ENCODE measurements at places on chromosomes 11 and 22.

DNA sequence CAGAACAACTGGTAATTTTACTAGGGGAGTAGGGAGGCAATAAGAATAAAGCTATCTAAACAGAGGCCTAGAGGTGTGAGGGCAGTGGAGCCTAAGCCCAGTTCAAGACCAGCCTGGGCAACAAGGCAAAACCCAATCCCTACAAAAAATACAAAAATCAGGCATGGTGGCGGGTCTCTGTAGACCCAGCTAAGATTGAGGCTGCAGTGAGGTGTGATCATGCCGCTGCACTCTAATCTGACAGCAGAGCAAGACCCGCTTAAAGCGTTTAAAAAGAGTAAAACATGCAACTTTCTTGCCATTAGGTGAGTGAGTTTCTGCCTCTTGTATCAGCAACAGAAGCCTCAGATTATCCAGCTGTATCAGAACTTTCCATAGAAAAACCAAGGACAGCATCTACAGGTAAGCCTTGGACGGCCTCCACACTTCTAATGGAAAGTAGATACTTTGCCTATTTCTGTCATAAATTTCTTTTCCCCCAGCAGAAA lies 12.1 kb downstream of the TAF1D start:
- DNase-seq = no peak

DNA sequence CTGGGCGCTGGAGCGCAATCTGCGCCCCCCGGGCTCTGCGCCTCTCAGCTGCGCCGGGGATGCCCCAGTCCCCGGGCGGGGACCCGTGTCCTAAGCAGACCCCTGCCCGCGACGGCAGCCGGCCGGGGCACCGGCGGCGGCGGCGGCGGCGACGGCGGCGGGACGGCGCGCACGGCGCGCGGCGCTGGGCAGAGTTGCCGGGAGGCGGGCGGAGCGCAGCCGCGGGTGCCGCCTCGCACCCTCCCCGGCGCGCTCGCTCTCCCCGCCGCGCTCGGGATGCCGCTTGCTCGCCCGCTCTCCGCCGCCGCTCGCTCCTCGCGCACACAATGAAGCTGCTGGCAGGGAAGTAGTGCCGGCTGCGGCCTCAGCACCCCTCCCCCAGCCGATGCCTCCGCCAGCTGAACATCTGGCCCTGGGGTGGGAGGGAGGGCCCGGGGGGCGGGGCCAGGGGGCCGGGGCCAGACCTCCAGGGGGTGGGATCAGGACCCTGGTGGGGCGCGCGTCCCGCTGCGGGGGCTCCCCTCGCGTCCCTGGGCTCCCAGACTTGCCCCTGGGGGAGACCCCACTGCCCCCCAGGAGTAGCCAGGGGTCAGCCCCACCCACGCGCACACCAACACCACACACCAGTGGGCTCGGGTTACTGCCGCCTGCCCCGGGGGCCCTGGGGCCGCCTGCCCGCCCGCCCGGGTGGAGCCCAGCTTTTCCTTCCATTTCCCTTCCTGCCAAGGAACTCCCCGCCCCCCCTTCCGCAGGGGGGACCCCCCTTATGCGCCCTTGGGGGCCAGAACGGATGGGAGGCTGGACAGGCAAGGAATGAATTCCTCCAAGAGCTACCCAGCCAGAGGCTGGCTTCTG lies at the start of gene RCOR2:
RCOR2 (minus strand) TSS at position 328 of the 855 bp plus-strand sequence. CDS start 708 bp downstream, outside the sequence.
- DNase-seq = peak; percentile 45

- DNase-seq = no peak
Measured at GRCh38 chr11:128532016-128532571, 55.3 kb downstream of the ETS1 start.

DNA sequence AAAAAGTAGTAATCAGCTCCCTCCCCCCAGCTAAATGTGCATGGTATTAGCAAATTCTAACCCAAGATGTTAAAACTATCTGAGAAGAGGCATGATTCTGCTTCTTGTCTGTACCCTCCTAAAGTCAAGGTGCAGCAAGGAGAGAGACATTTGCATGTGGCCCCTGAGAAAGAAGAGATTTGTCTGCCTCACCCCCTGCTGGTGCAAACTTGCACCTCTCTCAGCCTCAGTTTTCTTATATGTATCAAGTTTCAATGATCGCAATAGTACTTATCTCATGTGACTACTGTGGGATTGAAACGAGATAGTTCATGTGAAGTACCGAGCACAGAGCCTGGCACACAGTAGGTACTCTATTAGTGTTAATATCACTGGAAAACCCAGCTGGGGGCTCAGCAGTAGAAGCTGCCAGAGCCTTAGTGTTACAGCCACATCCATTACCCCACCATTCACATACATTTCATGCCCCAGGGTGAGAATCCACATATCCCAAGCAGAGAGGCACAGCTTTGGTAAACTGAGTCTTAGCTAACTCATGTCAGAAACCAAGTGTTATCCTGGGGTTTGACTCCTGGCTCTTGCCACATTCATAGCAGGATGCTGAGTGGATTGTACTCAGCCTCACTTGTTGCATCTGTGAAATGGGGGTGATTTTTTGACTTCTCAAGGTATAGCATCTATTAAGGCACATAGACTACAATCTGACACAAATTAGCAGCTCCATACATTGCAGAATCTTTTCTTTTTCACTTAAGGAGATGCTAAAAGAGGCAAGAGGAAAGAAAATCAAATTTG lies 24.9 kb downstream of the CD44 start:
- peak; percentile 37 for DNase-seq

DNA sequence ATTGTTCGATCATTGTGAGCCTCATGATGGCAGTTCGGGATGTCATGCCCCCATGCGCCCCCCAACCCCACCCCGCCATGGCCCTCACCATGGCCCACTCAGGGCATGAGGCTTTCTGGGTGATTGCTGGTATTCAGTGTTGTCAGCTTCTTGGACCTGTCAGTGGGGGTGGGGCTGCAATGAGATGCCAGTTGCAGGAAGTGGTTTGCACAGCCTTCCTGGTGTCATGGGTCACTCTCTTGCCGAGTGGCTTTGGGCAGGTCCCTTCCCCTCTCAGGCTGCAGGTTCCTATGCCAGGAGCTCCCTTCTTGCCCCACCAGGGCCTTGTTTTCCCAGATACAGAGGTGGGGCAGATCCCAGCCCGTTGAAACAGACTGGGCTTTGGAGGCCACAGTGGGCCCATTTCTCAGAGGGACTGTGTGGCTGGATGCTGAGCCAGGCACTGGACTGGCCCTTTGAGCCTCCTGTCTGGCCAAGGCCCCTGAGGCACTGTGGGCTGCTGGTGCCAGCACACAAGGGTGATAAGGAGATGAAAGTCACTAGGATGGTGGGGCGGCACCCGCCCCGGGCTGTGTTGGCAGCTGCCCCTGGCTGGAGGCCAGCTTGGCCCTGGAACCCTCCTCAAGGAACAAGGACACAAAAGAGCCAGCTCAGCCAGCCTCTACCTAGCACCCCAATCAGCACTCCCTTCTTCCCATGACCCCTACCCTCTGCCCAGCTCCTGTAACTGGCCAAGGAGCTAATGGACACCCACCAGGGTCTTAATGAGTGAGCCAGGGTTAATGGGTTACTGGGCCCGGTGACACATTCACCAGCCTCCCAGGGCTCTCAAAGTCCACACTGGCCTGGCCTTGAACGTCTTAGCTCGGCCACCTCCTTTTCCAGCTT lies 1.5 kb upstream of the GGT1 start:
- no peak for DNase-seq

DNA sequence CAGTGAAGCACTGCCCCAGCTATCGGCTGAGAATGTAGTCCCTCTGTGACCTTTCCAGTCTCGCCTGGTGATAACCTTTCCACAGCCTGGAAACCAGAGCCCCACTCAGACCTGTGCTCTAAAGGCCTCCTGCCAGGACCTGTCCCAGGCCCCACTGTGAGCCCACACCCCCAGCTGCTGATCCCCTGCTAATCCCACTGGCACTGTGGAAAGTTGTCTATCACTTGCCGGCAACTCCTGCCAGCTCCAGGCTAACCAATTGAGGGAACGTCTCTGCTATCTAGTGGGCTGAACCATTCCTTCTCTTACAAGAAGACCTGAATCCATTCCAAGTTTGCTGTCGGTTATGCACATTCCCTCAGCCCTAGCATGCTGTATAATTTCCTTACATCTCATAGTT lies 328.2 kb downstream of the FAM181B start:
- no peak for DNase-seq

- no peak for DNase-seq
Measured at GRCh38 chr11:61281581-61282250, 13.4 kb downstream of the VWCE start.

DNA sequence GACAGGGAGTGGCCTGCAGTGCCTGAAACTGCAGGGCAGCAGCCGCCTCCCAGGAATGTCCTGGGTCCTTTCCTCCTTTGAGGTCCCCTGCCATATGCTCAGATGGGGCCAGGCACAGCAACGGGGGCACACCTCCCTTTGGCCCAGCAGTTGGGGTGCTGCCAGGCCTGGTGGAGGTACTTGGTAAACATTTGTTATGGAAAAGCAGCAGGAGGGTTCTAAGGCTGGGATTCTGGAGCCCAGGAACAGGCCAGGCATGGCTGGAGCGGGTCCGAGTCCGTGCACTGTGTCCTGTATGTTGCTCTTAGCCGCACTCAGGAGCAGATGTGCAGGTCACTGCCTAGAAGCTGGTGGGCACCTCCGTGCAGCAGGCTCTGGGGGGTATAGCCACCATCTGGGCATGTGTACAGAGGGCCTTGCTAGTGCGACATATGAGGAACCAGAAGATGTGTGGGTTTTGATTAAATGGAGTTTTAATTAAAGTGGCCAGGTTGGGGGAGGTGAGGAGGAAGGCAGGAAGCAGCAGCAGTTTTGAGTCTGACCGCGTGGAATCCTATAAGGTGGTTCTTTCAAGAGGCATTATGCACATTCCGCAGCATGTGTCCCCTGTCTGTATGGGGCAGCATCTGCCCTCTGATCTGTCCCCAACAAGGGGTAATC lies 1.5 kb downstream of the ADORA2A start:
- DNase-seq = no peak

- DNase-seq = no peak
Measured at GRCh38 chr22:30460147-30460546, 11.7 kb downstream of the SEC14L3 start.

DNA sequence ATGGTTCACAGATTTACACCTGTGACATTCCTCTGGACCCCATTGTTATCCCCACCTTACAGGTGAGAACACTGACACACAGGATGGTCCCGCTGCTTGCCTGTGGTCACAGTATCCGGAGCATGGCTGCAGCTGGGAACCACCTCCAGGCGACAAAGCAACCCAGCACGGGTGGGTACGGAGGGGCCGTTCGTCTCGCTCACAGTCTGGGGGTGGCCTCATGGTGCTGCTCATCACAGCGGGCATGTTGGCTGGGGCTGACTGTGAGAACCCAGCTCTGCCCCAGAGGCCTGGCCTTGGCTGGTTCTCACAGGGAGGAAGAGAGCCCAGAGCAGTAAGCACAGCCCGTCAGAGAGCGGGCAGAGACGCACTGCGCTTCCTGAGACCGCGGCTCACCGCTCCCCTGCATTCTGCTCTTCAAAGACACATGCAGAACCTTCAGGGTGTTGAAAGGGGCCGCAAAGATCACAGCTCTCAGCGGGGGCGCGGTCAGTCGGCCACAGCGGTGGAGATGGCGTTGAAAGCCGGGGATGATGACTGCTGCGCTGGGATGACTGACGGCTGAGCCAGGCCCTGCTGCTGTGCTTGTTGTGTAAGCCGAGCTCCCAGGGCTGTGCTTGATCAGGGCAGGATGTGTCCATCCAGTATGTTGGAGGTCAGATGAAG lies 423.0 kb downstream of the BRD1 start:
- no peak for DNase-seq

DNA sequence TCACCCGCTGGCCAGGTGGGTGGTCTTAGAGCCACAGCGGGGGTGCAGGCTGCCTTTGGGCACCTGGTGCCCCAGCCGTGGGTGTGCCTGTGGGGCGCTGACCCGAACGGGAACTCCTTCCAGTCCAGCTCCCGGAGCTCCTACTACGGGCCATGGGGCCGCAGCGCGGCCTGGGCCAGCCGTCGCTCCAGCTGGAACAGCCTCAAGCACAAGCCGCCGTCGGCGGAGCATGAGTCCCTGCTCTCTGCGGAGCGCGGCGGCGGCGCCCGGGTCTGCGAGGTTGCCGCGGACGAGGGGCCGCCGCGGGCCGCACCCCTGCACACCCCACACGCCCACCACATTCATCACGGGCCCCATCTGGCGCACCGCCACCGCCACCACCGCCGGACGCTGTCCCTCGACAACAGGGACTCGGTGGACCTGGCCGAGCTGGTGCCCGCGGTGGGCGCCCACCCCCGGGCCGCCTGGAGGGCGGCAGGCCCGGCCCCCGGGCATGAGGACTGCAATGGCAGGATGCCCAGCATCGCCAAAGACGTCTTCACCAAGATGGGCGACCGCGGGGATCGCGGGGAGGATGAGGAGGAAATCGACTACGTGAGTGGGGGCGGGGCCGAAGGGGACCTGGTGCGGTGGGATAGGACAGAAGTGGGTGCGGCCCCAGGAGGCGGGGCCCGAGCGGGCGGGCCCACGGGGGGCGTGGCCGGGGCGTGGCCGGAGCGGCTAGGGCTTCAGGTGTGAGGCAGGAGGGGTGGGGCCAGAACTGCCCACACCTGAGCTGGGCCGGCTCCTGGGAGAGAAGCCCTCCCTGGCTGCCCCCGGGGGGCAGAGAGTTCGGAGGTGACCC lies 91.5 kb downstream of the CACNA1I start:
- peak; percentile 68 for DNase-seq

Measured in activated T-helper 1 cell treated with anti-CD3 and anti-CD28 coated beads, Interleukin-12 subunit alpha, Interleukin-12 subunit beta, Interleukin-2, Interleukin-4 antibody, amounts not matched to agents 30 ng/mL and 10 ng/mL and 1 ng/mL, durations not matched to agents 14 hours and 24 hours and 36 hours (primary cell).